ENCODE measurements at places on chromosomes 7 and 10. TPM values are rescaled to one million over a fixed set of nuclear protein-coding genes. Genes with fewer than 3 reads are reported as not detected.
A peak's percentile ranks its signal among the peaks of the same experiment; 100 is the strongest.

PPP1R9A gene
- total RNA-seq, result not detected

WDR86 gene
- not detected for total RNA-seq

ANXA8L1 gene
- not detected for total RNA-seq

RHOBTB1 gene
- total RNA-seq, result 0.30 TPM

DNA sequence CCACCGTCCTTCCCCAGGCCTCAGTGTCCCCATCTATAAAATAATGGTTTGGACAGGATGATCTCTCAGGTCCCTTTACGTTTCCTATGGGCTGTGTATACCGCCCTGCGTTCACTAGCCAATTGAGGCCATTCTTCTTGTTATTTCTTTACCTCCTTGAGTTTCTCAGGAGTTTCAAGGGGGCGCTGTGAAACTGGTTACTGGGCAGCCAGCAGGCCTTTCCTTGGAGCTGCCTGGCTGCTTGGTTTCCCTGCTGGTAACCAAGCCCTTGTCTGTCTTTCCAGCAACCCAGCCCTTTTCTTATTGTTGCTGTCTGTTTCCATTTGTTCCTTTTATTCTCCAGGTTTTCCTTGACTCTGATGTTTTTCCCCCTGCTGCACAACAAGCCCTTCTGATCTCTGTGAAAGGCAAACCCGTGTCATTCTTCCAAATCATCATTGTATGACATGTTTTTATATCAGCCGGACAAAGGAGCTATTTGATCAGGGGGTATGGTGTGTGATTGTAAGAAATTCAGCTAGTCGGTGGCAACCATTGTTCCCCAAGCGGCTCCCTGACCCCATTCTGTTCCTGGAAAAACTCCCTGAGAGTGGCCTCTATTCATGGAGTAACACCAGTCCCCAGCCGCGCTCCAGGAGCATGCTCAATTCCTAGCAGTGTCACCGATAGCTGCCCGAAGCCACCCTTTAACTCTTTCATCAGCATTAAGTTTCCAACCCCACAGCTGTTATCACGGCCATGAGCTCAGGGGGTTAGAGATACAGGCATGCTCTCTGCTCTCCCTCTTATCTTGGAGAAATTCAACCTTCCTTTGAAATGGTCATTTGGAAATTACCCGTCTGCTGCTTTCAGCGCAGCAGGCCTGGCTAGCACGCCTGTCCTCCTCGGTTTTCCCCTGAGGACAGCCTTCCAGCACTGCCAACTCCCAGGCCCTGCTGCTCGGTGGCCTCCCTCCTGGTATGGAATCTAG lies 26.6 kb downstream of the FGF8 start:
- no peak for DNase-seq

- DNase-seq, result no peak
These were observed 157.0 kb downstream of the MDFIC start for GRCh38 chr7:115078851-115079250.

DNA sequence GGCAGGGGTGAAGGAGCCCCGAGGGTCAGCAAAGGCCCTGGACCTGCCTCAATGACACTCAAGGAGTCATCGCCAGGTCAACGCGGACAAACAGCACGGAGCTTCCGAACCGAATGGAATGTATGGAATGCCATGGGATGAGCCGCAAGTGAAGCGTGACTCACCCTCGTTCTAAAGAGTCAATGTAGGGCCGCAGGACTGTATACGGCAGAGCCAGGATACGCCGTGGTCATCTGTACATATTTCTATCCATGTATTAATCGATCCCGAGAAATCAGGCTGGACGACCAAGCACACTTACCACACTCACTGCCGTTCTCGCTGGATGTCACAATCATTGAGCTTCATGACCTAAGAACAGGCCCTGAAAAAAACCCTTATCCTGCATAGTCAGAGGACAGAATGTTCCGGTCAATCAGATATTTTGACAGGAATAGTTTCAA lies 4.3 kb downstream of the SNX8 start:
- DNase-seq, result no peak

DNA sequence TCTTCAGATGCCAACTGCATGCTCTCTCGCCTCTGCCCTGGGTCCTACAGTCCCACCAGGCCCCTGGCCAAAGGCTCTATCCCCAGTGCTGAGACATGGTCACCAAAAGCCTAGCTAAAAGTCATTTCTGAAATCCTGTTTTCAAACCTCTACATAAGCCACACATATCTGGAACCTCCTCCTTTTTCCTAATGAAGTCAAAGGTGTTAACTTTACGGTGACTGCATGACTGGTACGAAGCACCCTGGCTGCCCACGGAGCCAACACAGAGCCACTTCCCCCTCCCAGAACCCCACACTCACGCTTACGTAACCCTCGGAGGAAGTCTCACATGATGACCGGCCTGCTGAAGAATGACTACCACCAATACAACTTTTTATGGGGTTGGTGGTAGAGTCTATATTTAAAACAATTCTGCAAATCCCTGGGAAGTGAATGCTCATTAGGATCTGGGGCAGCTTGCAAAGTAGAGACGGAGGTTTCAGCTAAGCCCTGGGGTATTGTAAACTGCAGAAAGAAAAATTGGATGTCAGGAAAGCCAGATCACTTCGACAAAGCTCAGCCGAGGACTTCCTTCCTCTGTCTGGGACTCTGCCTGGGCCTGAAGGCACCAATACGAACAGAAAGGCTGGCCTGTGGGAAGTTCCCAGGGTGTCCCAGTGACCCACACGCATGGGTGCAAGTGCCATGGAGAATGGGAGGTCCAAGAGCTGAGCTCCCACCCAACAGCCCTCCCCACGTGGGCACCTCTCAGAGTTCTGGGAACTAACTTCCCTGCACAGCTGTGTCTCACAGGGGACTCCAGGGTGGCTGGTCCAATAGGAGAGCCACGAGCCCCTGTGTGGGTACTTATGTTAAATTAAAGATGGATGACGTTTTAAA lies 50.7 kb downstream of the PDGFA start:
- DNase-seq, result no peak

GRCh38 chr7:99272476-99273045 lies at the start of gene MYH16:
TSS of gene MYH16 (plus strand) at chr7:99272839.
- DNase-seq, result no peak

DNA sequence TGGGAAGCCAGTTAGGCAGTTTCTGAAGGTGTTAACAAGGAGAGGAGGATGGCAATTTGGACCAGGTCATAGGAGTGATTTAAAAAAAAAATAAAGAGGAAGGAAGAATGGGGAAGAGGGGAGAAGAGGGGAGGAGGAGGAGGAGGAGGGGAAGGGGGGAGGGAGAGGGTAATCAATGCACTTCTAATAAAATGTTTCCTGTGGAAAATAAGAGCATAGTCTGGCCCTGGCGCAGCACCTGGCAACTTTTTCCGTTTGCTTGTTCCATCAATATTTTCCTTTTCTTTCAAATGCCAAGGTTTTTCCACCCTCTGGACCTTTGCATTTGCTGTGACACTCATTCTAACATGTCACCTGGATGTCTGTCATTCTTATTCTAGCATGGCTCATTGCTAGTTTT lies 308.2 kb downstream of the PPP1R3A start:
- no peak for DNase-seq

DNA sequence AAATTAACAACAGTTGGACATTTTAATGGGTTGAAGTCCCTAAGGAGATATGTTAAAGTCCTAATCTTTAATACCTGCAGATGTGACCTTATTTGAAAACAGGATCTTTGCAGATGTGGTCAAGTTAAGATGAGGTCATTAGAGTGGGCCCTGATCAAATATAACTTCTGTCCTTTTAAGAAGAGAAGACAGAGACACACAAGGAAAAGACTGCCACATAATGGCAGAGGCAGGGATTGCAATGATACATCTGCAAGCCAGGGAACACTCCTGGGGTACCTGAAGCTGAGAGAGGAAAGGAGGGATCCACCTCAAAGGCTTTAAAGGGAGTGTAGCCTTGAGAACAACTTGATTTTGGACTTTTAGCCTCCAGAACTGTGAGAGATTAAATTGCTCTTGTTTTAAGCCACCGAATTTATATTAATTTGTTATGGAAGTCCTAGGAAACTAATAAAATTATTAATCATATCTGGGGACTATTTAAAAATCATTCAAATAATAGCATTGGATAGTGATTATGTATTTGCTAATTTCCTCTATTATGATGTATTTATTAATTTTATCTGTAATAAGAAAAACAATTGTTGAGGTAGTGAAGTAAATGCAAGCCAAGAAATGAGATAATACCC lies 700.0 kb upstream of the PCDH15 start:
- no peak for DNase-seq

GRCh38 chr7:34904987-34905386 lies 132.3 kb downstream of the DPY19L1 start:
- no peak for DNase-seq

DNA sequence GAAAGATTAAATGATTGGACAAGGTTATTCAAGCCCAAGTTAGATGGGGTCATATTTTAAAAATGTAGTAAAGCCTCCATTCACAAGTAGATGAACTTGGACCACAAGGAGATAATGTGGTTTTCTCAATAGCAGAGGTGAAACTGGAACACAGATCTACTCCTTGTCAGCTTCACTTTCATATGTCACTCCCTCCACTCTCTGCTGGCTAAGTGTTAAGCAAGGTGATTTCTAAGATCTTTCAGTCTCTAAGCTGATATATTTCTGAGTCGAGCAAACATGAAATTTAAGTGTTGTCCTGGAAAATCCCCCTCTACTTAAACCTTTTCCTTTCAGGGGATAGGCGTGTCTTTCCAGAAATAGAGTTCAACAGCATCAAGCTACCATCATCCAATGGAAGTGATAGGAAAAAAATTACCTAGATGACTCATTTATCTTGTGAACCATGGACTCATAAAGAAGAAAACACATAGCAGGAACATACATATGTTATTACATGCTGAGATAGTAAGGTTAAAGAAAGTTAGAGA lies 275.0 kb downstream of the PTEN start:
- no peak for DNase-seq

- peak; percentile 68 for DNase-seq
These were observed 10.3 kb downstream of the SFXN3 start for GRCh38 chr10:101041252-101041761.

DNA sequence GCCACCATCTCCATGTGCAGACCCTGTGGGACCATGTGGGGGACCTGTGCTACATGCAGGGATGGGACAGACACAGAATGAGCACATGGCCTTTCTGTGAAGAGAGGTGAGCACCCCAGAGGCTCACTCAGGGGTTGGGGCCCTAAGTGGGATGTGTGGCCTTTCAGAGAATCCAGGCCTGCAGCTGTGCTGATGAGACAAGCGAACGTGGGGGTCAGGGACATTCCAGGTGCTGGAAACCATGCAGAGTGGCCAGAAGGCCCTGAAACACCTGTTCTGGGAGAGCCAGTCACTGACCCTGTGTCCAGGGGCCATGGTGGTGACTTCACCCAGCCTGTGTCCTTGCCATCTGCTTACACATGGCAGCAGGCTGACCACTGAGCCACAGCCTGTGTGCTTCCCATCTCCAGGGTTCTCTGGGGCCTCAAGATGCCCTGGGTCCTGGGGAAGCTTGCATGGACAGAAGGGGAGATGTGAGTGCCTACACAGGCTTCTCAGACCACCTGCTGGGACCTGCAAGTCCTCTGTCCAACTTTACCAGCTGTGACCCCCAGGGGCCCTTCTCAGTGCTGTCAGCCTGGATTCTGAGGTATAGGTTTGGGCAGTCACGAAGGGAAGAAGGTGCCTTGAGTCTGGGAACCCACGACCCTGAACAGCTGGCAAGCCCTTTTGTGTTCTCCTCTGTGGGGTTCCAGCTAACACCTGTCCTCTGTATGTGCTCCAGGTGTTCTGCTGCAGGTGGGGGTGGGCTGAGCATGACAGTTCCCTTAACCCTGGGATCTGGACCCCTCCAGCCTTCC lies 17.6 kb downstream of the RAMP3 start:
- DNase-seq, result no peak

GRCh38 chr7:136234040-136234439 lies 256.9 kb upstream of the MTPN start:
- DNase-seq, result no peak

DNA sequence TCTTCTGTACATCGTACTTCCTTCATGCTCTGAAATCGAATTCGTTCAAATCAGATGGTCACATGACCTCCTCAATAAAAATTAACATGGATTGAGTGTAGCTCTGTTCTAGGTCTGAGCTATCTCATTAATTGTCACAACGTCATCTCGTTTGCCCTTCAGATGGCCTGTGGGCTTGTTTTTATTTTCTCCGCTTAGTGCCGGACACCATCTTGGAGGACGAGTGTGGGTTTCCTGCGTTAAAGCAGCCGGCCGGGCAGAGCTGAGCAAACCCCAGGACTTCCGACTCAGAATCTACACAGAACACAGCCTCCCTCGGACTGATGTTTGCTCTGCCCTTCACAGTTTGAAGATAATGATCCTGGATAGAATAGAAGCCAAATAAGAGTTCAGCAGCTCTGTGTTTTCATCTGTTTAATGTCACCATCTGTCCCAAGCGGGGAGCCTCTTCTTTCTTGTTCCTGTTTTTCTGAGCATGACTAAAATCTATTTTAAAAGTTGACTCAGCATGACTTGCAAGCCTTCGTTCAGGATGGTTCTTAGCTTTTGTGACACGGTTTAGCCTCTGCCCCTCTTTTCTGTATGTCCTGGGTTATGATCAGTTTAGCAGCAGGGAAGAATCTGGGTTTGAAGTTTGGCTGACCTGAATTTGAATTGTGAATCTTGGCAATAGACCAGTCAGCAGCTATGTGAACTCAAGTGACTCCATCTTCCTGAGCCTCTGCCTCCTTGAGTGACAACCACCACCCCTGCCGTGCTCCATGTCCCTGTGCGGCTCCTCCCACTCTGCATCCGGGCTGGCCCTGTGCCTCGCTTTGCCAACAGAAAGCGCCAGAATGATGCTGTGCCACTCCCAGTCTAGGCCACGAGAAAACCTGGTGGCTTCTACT lies 30.6 kb upstream of the GALNTL5 start:
- no peak for DNase-seq

DNA sequence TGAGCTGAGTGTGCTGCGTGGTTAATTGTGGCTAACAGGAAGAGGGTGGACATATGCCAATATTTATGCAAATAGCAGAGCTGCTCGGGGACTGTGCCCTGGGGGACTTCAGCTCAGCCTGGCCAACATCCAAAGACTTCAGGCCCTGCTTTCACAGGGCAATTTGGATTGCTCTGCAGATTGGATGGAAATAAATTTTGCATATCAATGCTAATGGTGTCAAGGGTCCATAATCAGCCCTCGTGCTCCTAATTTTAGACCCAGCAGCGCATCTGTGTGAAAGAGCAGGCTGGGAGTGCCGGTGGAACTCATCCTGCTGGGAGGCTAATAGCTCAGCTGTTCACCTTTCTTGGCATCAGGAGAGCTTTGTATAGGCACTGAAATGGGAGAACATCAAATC lies 270.1 kb downstream of the TCERG1L start:
- DNase-seq, result no peak

- DNase-seq, result no peak
These were observed 106.8 kb downstream of the UBE2H start for GRCh38 chr7:129845972-129846327.

DNA sequence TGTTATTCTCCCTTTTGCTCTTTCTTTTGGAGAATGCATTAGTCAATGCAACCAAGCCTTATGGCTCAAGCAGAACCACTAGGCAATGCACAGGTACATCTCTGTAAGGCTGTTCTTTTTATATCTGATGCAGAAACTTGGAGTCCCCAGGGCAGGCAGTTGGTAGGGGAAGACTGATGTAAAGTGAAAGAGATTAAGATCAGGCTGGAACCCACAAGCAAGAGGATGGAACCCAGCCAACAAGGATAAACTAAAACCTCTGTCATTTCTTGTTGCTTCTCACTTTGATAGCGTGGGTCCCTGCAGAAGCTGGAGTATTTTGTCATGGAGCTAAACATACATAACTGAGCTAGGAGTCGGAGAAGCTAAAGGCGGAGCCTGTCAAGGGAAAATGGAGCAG lies 142.9 kb downstream of the GPAM start:
- no peak for DNase-seq

- no peak for DNase-seq
These were observed 27.0 kb upstream of the GSDME start for GRCh38 chr7:24784277-24784676.

GRCh38 chr10:81177651-81178244 lies 640.0 kb downstream of the SH2D4B start:
- DNase-seq, result no peak
